ENCODE measurements at places on chromosomes 4 and X. TPM values are rescaled to one million over a fixed set of nuclear protein-coding genes. Genes with fewer than 3 reads are reported as not detected.

DNA sequence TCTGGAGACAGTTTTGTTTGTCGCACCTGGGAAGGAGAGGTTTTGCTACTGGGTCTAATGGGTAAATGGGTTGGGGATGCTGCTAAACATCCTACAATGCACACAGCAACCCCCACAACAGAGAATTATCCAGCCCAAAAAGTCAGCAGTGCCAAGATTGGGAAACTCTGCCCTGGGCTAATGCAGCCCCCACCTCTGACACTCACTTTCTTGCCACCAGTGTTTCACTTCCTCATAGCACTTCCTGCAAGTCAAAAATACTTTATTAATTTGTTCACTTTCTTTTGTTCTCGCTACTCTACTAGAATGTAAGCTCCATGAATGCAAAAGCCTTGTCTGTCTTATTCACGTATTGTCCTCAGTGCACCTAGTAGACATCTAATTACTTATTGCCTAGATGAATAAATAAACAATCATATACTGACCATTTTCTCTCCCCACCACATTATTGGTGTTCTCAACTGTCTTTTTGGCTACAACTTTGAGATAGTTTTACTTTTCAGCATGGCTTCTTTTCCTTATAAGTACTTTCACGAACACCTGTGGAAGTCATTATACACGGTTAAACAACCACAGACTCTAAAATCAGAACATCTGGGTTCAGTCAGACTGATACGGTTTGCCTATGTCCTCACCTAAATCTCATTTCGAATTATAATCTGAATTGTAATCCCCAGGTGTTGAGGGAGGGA is 82.0 kb upstream of the PITX2 start:
- no peak for DNase-seq

GRCh38 chr4:25449688-25450087 is 72.6 kb downstream of the ANAPC4 start:
- no peak for DNase-seq

- no peak for DNase-seq
These were observed 5.7 kb downstream of the NSG1 start for GRCh38 chr4:4392501-4393183.

The GUCY1B1 gene
- 34.6 TPM for polyA plus RNA-seq

The CT45A2 gene
- polyA plus RNA-seq: not detected

The EREG gene
- not detected for polyA plus RNA-seq

The SRPX2 gene
- polyA plus RNA-seq: 0.30 TPM

The TCEAL4 gene
- polyA plus RNA-seq: 106 TPM

The SPIN2A gene
- polyA plus RNA-seq: 2.5 TPM

GRCh38 chr4:64895031-64895430 is 485.8 kb upstream of the TECRL start:
- no peak for DNase-seq

The ADH6 gene
- polyA plus RNA-seq: 0.72 TPM

The TBX22 gene
- 0.87 TPM for polyA plus RNA-seq

The INTS12 gene
- polyA plus RNA-seq: 34.8 TPM

The HEPH gene
- 109 TPM for polyA plus RNA-seq

The KIF4A gene
- 4.7 TPM for polyA plus RNA-seq

DNA sequence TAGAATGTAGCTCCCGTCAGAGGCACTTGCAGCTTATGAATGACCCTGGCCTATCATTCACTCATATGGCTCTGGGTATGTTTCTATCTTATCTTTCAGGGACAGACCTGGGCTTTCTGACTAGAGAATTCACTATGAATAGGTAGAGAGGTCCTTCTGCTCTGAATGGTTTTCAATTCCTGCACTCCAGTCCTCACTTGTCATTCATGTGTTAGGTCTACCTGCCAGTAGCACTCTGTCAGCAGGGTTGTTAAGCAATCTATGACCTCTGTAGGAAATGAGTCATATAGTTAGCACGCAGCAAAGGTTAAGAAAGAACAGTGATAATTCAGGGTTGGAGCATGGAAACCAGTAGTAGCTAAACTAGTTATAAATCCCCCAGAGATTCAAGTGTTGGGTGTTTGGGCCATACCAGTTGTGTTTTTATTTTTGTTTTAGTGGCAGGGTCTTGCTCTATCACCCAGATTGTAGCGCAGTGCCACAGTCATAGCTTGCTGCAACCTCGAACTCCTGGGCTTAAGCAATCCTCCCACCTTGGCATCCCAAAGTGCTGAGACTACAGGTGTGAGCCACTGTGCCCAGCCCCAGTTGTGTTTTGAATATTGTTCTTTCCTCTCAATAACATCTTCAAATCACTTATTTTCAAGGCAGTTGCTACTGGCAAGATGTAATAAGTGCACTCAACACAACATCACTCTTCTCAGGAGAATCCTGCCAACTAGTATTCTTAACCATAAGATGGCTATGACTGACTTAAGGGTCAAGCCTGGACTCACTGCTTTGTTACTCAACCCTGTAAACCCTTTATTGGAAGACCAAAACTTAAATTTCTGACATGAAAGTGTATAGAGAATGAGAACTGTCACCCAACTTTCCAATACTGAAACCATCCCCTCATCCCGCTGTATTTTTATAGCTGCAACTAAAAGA is 25.1 kb downstream of the ARL13A start:
- DNase-seq: no peak

DNA sequence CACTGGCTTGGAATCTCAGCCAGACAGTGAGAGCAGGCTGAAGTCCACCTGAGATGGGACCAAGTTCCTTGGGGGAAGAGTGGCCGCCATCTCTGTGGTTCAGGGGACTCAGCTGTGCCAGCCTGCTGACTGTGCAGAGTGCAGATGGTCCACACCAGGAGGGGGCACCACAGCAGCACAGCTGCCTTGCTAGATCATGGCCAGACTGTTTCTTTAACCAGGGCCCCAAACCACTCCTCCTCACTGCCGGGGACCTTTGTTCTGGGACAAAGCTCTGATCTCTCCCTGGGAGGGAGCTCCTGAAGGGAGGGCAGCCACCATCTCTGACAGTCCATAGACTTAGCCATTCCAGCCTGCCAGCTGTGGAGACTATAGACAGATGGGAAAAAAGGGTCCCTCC is 2189.6 kb downstream of the PCDH7 start:
- no peak for DNase-seq

The NEIL3 gene
- 11.2 TPM for polyA plus RNA-seq

- no peak for DNase-seq
These were observed 94.7 kb downstream of the CCNG2 start for GRCh38 chr4:77251751-77252150.

DNA sequence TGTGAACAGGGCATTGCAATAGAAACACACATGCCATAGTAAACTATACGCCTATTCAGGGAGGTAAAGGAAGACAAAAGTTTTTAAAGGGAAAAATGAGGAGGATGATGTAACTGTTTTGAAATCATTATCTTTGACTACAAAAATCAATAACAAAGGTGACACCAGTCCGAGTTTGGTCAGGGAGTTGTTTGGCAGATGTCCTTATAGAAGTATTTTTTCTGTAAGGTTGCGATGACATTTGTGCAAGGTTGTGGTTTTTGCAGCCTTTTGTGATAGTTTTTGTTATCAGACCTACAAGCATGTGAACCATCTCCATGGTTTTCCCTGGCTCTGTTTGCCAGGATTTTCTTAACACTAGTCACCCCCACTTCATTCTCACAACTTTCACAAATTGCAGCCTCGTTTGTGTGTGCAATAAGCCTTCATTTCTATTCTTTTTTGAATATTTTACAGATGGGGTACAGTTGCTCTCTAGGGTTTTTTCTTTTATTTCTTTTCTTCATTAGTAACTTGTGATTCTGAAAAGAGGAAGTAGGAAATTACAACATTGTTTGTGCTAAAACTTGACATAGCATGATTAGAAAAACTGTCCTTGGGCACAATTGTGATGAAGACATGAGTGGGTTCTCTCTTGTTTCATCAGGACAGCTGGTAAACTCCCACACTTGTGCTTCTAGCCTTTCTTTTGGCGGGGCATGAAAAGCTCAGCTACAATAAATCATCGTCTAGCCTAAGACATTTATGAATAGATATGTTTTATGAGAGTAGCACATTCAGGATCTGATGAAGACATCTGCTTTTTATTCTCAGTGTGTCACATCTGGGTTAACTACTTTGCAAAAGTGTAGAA is 60.2 kb upstream of the PNPLA4 start:
- DNase-seq: no peak

- DNase-seq: no peak
These were observed 9.9 kb downstream of the FHL1 start for GRCh38 chrX:136157187-136157586.

DNA sequence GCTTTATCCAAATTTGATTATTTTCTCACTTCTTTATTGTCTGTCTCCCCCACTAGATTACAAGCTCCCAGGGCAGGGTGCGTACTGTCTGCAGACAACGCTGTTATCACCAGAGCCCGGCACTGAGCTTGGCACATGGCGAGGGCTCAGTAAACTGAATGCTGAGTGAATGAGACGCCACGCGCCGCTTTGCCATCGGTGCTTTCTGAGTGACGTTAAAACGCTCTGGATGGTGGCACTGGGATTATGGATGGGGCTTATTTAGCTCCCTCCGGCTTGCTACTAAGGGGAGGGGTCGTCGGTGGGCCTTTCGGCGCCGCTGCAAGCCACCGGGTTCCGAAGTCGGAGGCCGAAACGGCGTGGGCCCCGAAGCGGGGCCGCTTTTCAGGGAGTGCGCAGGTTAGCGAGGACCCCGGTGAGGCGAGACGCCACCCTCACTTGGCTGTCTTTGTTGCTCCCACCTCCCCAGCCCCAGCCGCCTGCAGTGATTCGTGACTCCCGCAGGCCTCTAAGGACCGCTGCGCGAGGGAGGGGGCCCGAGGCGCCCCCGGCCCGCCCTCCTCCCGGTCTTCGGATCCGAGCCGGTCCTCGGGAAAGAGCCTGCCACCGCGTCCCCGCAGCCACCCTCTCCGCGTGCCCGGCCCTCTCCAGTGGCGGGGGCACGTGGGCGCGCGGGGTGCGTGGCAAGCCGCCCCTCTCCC is 569 bp upstream of the FHL1 start:
- no peak for DNase-seq

The TRPC3 gene
- polyA plus RNA-seq: 48.7 TPM

The TRPC5OS gene
- not detected for polyA plus RNA-seq

DNA sequence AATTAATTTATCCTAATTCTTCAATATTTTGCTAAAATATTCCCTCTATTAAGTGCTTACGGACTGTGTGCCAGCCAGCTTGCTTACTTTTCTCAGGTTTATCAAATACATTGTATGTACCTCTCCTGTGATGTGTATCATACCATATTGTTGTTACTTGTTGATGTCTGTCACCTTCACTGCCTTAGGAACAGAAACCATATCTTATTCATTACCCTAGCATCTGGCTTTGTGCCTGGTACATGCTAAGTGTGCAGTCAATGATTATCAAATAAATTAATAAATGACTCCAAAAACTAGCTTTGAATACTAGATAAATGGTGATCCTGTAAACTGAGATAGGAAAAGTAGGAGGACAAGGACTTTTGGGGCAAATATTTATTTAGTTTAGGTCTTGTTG is 6.9 kb downstream of the CLCN3 start:
- no peak for DNase-seq

DNA sequence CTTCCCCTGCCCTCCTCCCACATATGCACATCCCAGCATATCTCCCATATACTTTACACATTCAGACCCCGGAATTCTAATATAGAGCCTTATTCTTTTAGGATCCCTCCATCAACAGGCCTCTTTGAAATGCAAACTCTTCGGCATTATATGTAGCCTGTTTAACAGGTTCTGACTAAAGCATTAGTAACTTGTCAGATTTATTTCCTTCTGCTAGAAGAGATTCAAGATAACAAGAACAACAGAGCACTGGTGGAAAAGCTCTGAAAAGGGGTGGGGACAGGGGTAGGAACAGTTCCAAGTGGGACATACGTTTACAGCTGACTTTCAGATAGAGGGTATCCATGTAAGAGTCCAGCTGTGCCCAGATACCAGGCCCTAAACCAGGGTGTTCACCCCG is 31.7 kb upstream of the PRPS1 start:
- no peak for DNase-seq

DNA sequence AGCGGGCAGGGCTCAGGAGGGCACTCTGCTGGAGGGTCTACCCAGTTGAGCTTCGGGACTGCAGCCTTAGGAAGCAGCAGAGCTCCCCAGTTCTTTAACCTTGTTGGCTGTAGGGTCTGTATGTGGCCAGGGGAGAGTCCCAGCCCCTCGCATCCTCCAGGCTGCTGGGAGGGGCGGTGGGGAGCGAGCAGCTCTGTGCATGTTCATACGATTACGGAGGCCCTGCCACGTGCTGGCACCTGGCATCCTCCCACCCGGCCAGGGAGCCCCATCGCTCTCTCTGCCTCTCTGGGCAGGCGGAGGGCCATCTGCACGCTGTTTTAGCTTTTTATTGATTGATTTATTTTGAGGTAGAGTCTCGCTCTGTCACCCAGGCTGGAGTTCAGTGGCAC is 21.2 kb downstream of the NSG1 start:
- DNase-seq: no peak

DNA sequence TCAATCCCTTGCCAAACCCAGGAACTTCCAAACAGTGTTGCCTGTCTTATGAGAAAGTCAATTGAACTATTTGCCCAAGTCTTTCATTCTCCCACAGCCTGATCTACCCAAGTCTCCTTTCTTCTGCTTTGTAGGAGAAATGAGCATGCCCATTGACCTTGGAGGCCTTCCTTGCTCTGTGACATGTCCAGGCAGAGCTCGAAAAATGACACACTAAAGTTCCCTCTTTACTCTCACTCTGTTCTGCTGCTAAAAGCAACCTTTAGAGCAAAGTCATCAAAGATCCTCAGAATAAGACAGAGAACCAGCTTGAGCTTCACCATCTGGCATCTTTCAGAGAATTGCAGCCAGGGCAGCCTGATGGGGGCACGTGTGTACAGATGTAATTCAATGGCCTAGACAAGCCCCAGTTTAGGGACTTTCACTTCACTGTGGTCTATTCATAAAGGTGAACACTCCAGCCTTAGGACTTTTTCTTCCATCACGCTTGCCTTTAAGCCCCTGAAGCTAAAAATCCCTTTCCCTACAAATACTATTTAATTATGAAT is 136.4 kb downstream of the AMELX start:
- no peak for DNase-seq

- DNase-seq: no peak
These were observed 128.7 kb downstream of the GABRB1 start for GRCh38 chr4:47160095-47160494.

- DNase-seq: no peak
These were observed 598.2 kb upstream of the BOD1L1 start for GRCh38 chr4:14225688-14226207.

The INTU gene
- polyA plus RNA-seq: 10.8 TPM

- DNase-seq: no peak
These were observed 2.1 kb downstream of the GUCY1A1 start for GRCh38 chr4:155668707-155669220.

- DNase-seq: no peak
These were observed 51.2 kb downstream of the TBC1D9 start for GRCh38 chr4:140704964-140705363.

DNA sequence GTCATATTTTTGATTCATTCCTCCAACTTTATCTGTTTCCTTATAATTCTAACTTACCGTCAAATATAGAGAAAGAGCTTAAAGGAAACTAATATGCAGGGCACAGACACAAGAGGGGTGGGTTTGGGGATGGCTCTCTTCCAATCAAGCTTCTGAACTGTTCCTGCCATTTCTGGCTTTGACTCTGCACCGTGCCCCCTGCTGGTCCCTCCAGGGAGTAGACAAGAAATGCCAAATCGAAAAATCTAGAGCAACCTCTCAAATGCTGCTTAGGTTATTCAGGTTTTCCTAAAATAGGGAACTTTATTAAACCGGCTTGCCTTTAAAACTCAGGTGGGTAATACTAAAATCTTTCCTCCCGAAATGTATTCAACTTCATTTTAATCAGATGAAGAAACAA is 39.8 kb upstream of the VCX3A start:
- DNase-seq: peak; percentile 4

The LSM6 gene
- 38.0 TPM for polyA plus RNA-seq

All from cardiac muscle cell (in vitro differentiated cells and primary cell).